Renal cortical epithelial cell (primary cell): ENCODE measurements at places on chromosomes 5 and 9.

- DNase-seq = no peak
These were observed 723.3 kb downstream of the CETN3 start for GRCh38 chr5:89686081-89686765.

DNA sequence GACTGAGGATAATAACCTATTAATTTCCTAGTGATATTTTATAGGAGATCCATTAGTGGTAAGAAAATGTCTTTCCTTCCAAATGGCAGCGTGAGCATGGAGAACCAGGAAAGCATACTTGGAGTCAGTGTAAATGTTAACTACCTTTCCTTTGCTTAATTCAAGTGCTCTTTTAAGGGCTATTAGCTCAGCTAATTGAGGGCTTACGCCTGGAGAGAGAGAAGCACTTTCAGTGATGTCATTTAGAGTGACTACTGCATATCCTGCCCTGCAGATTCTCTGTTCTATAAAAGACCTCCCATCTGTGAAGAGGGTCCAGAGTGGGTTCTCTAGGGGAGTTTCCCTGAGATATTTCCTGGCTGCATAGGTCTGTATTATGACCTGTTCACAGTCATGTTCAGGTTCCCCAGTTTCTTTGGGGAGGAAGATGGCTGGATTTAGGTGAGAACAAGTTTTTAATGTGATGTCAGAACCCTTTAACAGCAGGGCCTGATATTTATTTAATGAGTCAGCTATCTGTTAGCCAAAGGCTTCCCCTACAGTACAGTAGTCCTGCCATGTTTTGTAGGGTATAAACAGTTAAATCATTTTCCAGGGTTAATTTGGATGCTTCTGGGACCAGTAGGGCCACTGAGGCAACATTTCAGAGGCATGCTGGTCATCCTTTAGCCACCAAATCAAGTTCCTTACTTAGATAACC is 89.6 kb downstream of the TRIM36 start:
- DNase-seq = no peak

DNA sequence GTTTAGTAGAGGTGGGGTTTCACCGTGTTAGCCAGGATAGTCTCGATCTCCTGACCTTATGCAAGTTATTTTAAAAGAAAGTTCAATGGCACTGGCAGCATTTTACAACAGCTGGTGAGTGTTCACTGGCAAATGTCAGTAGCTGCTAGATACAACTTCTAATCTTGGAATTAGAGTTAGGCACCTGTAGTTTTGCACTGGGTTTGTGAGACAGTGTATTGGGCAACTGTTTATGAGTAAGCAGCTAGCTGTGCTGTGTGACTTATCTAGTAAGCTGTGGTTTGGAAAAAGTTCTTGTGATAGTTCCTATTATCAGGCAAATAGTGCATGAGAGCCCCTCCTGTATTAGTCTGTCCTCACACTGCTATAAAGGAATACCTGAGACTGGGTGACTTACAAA is 61.5 kb downstream of the UBE2QL1 start:
- DNase-seq = peak; percentile 5

- DNase-seq = no peak
These were observed 310.2 kb upstream of the RFX3 start for GRCh38 chr9:3836011-3836410.

DNA sequence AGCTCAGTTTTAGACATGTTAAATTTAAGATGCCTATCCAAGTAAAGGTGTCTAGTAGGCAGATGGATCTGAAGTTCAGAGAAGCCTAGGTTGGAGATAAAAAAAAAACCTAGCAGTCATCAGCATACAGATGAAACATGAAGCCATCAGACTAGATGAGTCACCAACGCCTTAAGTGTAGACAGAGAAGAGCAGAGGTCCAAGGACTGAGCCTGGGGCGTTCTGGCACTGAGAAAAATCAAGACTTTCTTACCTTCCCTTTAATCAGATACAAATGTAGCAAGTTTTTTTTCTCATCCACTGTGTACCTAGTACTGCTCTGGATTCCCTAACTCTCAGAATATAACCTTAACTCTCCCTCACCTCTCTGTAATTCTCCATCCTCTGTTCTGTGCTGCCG is 97.3 kb downstream of the SIL1 start:
- DNase-seq = peak; percentile 53

- DNase-seq = peak; percentile 72
These were observed 197.4 kb downstream of the SEMA5A start for GRCh38 chr5:9348401-9348996.
